ENCODE measurements at places on chromosomes 13 and 19.

- DNase-seq, result peak; percentile 37
These were observed 5.6 kb downstream of the UHRF1 start for GRCh38 chr19:4914736-4915501.

DNA sequence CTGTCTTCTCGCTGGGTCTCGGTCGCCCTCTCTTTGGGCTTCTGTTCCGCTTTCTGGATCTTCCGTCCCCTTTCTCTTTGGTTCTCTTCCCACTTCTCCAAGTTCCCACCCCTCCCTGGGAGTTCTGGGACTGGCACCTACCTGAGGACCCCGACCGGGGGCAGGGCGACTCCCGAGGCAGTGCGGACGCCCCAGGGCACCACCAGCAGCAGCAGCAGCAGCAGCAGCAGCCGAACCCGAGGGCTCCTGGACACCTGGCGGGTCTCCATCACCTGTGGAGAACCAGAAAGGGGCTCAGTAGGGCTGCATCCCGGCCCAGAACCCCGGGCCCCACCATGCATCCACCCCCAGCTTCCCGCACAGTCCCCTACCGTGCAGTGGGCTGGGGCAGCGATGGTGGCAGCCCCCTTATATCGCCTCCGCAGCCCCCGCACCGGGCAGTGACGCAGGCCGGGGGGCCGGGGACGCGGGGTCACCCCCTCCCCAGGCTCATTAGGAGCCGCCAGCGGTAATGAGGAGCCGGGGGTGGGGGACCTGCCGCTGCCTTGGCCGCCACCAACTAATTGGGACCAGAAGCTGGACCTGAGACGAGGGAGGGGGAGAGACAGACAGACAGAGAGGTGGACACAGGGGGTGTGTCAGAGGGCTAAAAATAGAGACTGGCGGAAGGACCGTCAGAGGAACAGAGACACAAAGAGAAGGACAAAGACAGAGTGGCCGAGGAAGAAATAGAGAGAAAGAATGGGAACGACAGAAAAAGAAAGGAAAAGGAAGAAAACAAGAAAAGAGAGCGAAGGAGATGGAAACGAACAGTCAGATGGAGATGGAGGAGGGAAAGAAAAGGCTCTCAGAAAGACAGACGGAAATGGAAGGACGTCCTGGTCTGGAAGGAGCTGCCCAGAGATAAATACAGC, at the start of gene PTH2:
TSS of gene PTH2 (minus strand) at position 371 of the 914 bp plus-strand sequence. CDS start at position 269, 102 bp downstream.
- no peak for DNase-seq

DNA sequence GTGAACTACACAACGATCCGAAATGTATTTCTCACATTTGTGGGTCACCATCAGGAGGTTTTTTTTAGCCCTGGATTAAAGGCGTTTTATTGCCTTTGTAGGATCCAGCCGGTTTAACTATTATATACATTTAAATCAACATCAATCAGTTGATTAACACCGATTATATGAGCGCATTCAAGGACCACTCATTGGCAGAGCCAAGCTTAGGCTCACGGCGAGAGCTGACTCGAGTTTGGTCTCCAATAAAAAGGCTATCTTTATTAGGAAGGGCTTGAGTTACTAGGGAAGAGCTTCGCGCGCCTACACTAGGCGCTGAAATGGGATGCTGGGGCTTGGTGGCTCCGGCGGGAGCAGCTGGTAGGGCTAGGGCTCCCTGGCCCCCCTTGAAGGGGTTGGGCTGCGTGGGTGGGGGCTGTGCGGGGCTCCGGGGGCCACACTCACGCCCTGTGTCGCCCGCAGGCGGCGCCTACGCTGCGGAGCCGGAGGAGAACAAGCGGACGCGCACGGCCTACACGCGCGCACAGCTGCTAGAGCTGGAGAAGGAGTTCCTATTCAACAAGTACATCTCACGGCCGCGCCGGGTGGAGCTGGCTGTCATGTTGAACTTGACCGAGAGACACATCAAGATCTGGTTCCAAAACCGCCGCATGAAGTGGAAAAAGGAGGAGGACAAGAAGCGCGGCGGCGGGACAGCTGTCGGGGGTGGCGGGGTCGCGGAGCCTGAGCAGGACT, 4.2 kb downstream of the PDX1 start:
- DNase-seq, result no peak

- no peak for DNase-seq
These were observed 876 bp downstream of the SACS start for GRCh38 chr13:23432626-23433025.

DNA sequence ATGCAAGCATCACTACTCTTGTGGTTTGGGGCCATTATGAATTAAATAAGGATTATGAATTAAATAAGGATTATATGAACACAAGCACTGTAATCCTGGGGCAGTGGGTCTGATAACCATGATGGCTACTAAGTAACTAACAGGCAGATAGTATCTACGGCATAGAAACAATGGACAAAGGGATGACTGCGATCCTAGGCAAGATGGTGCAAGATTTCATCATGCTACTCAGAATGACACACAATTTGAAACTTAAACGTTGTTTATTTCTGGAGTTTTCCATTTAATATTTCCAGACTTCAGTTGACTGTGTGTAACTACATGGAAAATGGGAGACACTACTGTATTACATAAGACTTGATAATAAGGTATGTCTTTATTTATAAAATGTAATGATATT, 15.1 kb downstream of the KCNRG start:
- no peak for DNase-seq

DNA sequence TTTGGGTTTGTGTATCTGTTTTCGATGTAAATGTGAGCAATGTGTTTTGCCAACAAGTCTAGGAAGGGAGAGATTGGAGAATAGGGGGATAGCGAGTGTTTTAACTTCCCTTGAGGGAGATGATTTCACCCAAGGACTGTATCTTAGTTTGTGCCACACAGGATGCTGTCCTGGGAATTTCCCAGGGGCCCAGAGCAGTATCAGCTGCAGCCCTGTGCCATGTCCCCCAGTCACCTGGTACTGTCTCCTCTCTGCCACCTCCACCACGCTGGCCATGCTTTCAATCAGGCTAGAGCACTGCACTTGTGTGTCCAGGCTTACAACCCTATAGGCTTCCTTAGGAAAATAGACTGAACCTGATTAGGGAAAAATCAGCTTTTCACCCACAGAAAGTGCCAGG, 40.1 kb upstream of the CLDN10 start:
- DNase-seq, result no peak

- no peak for DNase-seq
These were observed 10.5 kb upstream of the ZNF112 start for GRCh38 chr19:44367024-44367423.

- DNase-seq, result peak; percentile 8
These were observed 19.2 kb upstream of the ZNF175 start for GRCh38 chr19:51551673-51552432.

- no peak for DNase-seq
These were observed 81.3 kb downstream of the URI1 start for GRCh38 chr19:30023330-30023729.

DNA sequence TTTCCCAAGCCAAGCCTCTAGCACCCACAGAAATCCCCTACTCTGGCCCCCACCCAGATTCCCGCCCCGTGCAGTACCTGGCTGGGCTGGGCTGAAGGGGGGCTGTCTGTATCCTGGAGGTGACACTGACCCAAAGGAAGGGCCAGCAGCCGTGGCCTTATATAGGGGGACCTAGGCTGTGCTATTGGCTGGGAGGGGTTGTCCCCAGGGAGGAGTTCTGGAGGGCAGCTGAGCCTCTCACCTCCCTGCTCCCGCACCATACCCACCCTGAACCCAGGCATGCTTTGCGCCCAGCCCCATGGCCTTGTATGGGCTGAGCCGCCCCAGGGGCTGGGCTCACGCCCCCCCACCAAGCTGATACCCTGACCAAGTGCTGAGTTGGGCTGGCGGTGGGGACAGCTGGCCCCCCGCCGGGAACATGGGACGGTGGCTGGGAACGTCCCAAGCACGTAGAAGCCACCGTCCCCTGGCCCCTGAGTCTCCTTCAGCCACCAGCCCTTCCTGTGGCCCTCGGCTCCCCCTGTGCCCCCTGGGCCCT, at the start of gene CKM:
TSS of gene CKM (minus strand) at position 132 of the 538 bp plus-strand sequence. CDS start 3,162 bp downstream, outside the sequence.
- DNase-seq, result no peak

GRCh38 chr13:102172406-102172805, 229.4 kb downstream of the FGF14 start:
- DNase-seq, result no peak

DNA sequence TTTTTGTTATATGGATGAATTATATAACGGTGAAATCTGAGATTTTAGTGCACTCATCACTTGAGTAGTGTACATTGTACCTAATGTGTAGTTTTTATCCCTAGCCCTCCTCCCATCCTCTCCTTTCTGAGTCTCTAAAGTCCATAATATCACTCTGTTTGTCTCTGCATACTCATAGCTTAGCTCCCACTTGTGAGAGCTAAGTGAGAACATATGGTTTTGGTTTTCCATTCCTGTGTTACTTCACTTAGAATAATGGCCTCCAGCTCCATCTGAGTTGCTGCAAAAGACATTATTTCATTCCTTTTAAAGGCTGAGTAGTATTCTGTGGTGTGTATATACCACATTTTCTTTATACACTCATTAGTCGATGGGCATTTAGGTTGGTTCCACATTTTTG, 94.0 kb downstream of the SLC10A2 start:
- no peak for DNase-seq

GRCh38 chr13:43347877-43348276, 324.5 kb downstream of the DNAJC15 start:
- no peak for DNase-seq

- DNase-seq, result no peak
These were observed 50.4 kb downstream of the C13orf46 start for GRCh38 chr13:113923376-113924063.

GRCh38 chr13:42422681-42423080, 150.7 kb downstream of the AKAP11 start:
- no peak for DNase-seq

DNA sequence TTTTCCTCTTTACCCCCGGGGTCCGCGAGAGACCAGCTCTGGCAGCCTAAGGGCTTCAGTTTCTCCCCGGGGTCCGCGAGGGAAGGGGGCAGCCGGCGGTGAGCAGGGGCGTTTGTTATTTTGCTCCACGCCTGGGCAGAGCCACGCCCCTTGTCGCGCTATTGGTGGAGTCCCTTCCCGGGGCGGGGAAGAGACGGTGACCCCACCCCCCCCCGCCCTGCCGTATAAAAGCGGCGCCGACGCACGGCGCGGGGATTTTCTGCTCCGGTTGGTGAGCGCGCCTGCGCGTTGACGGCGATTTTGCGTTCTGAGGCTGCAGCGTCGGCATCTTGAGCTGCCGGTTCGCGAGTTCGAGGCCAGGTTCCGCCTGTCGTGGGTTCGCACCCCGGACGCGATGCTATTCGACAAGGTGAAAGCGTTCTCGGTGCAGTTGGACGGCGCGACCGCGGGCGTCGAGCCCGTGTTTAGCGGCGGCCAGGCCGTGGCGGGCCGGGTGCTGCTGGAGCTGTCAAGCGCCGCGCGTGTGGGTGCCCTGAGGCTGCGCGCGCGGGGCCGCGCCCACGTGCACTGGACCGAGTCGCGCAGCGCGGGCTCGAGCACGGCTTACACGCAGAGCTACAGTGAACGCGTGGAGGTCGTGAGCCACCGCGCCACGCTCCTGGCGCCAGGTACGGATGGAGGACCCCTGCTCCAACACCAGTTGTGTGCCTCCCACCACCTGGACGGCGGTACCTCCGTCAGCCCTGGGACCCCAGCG, at the start of gene ARRDC2:
TSS of gene ARRDC2 (plus strand) at position 254 of the 757 bp plus-strand sequence. CDS start at position 395, 141 bp downstream.
- DNase-seq, result peak; percentile 86

- no peak for DNase-seq
These were observed 74.6 kb downstream of the SHISA2 start for GRCh38 chr13:25977216-25977615.

GRCh38 chr13:101755228-101755887, 302.9 kb downstream of the ITGBL1 start:
- no peak for DNase-seq

- DNase-seq, result no peak
These were observed 11.4 kb upstream of the IGFL1 start for GRCh38 chr19:46218160-46218559.

DNA sequence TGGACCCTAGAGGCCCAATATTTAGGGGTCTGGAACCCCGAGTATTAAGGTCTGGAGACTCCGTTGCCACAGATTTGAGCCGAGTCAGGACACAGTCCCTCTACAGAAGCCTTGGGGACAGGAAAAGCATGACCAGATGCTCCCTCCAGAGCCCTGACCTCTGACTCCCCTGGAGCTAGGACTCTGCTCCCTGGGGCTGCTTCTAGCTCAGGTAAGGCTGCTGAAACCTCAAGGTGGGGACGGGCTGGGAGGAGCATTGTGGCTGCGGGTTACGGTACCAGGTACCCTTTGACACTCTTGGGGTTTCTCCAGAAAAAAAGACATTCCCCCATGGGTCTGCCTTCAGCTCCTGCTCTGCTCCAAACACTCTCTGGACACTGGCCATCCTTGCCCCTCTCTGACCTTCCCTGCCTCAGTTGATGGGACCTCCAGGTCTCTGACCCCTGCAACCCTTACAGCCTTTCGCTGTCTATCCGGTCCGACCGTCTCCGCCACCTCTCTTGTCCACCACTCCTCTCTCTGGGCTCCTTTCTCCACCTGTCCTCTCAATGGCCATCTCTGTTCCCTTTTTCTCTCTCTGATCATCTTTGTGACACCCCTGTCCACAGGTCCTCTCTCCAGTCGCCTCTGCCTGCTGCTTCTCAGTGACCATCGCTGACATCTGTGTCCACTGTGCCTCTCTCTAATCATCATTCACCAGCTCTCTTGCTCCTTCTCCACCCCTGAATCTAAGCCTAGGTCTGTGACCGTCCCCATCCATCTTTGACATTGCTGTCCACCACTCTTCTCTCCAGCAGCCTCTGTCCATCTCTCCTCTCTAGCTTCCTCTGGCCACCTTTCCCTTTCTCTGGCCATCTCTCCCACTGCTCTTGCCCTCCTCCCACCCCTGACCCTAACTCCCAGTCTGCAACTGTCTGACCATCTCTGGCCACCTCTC, 1.4 kb downstream of the LRFN3 start:
- no peak for DNase-seq

GRCh38 chr13:93984876-93985275, 494.6 kb downstream of the DCT start:
- no peak for DNase-seq

DNA sequence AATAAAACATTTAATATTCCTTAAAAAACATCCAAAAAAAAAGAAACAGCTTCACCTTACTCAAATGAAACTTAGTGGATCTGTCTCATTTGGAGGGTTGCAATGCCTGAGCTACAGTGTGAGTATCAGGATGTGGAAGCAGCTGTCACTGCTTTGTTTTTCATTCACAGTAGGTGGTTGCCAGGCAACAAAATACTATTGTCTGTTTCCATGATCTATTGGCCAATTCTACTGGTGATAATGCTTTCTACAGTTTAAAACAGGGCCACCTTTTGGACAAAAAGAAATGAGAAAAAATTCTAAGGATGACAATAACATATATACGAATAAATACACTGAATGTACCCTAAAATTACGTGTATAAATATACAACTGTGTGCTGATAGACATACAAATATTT, 3.0 kb downstream of the ENOX1 start:
- DNase-seq, result peak; percentile 42

- DNase-seq, result no peak
These were observed 312.5 kb downstream of the TEX29 start for GRCh38 chr13:111632906-111633305.

- DNase-seq, result no peak
These were observed 65.8 kb upstream of the MED4 start for GRCh38 chr13:48160606-48161278.

Measured in inflammatory macrophage (primary cell).